ENCODE measurements at places on chromosomes 6 and 20. TPM values are rescaled to one million over a fixed set of nuclear protein-coding genes. Genes with fewer than 3 reads are reported as not detected.

DNA sequence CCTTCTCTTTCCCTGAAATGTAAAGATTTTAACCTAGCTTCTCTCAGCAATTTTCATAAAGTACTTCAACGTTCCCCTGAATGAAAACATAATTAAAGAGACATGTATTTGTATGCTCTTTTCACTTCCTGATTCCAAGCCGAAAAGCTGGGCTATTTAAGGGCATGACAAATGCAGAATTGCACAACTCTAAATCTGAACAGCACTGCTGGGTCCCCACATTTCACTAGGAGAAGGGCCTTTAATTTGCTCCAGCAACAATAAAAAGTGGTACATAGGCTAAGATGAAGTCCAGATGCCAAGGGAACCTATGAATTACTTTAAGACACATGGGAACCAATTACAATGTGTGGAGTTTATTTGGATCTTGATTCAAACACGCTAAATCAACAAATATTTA is 42.0 kb downstream of the IRAK1BP1 start:
- no peak for DNase-seq

DNA sequence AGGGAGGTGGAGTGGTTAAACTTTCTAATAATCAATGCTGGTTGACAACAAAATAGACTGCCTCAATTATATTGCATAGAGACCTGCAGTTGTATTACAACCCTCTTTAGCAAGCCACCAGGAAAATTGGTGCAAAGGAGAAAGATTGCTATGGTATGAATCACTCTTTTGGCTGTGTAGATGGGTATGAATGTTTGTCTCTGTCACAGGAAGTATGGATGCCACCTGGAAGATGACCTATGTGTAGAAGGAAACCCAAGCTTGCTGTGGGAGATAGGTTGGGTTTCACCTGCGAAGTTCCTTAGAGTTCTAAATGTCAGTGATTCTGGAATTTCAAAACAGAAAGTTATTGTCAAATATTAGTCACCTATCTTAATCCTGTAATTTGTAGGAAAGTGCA is 134.6 kb downstream of the SOBP start:
- DNase-seq = no peak

- DNase-seq = peak; percentile 86
Measured at GRCh38 chr6:27374824-27375612, 13.5 kb upstream of the ZNF391 start.

DNA sequence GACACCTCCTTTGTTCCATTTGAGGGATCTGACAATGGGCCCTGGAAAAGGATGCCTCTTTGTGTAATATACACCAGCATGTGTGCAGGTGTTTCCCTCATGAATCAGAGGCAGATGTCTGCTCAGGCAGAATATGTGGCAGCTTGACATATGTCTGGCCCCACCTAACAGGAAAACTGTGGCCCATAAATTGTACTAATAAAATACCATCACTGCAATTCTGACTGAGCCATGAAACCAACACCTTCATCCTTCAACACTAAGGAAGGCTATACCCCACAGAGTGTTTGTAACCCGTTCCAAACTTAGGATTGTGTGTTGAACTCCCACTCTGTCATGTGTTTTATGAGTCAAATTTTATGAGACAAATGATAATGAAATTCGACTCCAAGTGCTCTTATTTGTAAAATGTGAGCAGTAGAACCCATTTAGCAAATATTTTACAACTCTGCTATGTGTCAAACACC is 22.7 kb downstream of the LAMA4 start:
- DNase-seq = no peak

GRCh38 chr6:108203189-108204112 is 37.6 kb downstream of the NR2E1 start:
- no peak for DNase-seq

DNA sequence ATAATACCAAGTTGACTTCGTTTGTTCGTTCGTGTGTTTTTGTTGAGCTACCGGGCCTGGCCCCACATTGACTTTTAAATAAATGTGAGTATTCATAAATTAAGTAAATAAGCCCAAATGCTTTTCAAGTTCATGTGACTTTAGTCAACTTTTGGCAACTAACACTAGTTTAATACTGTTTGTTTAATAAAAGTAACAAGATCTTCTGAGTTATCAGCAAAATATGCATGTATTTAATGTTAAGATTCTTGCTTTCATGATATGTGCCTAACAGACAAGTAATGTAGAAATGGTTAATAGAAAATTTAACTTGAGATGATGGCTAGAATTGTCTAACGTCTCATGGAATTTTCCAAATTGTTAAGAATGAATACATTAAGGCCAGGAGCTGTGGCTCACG is 38.7 kb upstream of the ECI2 start:
- no peak for DNase-seq

Gene FAM110A
- total RNA-seq = 20.1 TPM

Gene BMP7
- total RNA-seq = not detected

Gene EDN1
- not detected for total RNA-seq

Gene DACT2
- total RNA-seq = not detected
